ENCODE measurements at places on chromosomes 1 and 21.

DNA sequence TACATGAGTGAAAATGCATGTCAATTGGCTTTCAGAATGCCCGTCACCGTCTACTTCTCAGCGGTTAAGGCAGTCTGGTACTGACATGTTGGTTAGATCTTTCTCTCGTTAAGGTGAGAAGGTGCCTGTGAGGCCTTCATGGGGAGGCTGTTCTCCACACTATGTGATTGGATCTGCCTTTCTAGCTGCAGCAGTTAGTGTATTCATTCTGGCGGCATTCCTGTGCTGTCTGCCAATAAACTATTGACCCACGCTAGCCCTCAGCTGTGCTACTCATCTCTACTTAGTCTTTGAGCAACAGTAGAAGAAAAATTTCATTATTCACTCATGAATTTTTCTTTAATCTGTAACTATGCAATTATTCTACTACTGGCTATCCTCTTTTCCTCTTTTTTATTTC, 32.0 kb downstream of the CCSAP start:
- DNase-seq: no peak

- no peak for DNase-seq
These were observed 1.4 kb downstream of the ESRRG start for GRCh38 chr1:216721863-216722262.

DNA sequence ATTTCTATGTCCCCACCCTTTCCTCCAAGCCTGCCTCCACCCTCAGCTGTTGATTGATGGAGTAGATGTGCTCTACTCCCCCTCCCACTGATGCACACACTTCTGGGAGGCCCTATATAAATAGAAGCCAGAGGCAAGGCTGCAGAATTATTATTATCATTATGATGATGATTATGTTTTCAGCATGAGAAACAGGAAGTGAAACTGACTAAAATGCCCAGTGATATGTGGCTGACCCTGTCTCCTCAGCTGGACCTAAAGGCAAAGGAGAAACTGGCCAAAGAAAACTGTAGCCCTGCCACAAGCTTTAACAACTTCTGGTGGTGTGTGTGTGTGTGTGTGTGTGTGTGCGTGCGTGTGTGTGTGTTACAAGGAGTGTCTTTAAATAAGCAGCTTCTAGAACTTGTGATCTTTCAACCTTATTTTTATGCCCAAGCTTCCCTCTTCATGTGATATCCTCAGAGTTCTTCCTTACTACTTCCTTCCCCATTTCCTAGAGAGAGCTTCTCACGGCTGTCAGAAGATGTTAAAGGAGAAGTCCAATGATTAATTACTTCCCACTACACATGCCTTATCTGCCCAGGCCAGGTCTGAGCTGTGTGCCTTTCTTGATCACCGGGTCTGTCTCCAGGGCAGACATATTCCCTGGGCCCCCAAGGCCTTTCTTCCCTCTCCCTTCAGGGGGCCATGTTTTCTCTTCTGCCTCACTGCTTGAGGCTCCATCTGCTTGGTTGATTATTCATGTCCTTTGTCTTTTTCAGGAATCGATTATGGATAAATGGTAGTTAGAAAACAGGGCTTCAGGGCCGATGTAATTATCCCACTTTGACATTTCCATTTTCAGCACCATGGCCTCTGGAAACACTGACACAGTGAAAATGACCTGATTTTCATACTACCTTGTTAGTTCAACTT, 11.6 kb upstream of the MAPKAPK2 start:
- no peak for DNase-seq

DNA sequence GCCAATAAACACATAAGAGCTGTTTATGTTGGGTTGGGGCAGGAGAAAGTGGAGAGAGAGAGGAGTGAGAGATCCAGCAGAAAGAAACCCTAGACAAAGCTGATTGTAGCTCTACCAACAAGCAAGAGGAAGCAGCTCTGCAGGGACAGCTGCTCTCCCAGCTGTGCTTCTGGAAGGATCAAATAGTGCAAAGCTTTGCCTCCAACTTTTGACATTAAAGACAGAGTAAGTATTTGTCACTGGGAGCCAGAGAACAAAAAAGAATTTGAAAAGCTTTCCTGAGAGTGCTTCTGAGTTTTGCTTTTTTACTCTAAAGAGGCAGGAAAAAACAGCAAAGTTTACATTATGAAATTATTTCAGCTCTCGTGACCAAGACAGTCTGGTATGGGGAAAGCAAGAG, 28.5 kb upstream of the C1orf198 start:
- DNase-seq: no peak

- DNase-seq: no peak
These were observed 57.2 kb downstream of the EDN2 start for GRCh38 chr1:41427122-41427913.

- no peak for DNase-seq
These were observed 82.1 kb downstream of the VPS26C start for GRCh38 chr21:37184784-37185593.

- DNase-seq: no peak
These were observed 87.4 kb downstream of the CRB1 start for GRCh38 chr1:197355248-197355995.

DNA sequence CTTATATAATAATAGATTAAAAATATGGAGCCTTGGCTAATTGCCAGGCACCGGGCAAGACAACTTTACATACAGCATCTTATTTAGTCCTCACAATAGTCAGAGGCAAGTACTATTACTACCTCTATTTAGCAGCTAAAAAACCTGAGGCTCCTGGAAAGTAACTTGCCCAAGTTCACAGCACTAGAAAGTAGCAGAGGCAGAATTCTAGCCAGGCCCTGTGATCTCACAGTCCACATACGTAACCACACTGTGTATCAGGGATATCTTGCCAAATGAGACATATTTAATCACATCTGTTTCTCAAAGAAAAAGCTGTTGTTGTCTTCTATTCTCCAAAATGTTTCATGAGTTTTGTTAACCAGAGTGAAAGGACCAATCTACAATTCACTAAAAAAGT, 378.5 kb downstream of the PLPP3 start:
- no peak for DNase-seq

- no peak for DNase-seq
These were observed 28.4 kb downstream of the LMX1A start for GRCh38 chr1:165328136-165328535.

DNA sequence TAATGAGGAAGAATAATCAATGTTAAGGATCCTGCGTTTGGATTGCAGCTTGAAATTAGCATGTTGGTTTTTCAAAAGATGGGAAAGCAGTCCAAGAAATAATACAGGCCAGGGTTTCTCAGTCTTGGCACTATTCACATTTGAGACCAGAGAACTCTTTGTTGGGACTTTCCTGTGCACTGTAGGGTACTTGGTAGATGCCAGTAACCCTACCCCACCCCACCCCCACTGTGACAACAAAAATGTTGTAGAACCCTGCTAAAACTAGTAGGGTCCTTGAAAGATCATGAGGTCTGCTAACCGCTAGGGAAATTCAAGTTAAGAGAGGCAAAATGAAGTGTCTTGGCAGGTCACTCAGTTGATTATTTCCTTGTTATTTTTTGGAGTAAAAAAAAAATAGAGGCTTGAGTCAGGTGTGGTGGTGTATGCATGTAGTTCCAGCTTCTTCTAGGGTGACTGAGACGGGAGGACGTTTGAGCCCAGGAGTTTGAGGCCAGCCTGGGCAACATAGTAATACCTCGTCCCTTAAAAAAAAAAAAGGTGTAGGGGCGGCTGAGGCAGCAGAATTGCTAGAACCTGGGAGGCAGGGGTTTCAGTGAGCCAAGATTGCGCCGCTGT, 53.3 kb downstream of the SPEN start:
- no peak for DNase-seq

DNA sequence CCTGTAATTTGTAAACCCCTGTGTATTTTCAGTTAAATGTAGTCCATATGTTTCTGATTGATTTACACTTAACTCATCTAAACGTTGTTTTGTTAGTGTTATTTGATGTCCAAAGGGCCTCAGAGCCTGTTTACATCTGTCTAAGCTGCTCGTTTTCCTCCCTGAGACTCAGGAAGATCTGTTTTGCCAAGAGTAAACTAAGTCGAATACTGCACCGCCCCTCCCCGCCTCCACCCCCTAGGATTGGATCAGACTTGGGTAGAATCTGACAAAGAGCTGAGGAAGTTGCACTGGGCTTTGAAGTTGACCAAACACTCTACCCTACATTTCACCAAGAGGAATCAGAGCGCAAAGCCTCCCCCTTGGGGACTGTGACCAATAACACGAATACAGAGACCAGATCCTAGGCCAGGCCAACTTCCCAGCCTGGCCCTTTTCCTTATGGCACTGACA, 206.9 kb upstream of the LMO4 start:
- no peak for DNase-seq

DNA sequence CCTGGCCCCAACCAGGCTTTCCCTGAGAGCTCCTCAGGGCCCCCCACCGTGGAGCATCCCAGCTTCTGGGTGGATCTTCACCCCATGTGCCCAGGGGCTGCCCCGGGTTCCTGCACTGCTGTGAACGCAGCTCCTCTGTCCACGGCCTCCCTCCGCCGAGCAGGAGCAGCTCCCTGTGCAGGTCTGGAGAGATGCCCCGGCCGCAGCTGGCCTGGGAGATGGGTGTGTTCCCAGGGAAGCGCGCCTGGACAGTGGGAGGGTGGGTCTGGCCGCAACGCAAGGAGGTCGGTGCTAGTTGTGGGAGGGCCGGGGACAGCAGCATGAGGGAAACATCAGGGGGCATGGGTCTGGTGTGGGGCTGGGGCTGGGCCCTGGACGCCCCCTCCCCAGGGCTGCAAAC, 71.3 kb downstream of the MORN1 start:
- DNase-seq: no peak

GRCh38 chr1:237353918-237354317, 311.9 kb downstream of the RYR2 start:
- DNase-seq: no peak

DNA sequence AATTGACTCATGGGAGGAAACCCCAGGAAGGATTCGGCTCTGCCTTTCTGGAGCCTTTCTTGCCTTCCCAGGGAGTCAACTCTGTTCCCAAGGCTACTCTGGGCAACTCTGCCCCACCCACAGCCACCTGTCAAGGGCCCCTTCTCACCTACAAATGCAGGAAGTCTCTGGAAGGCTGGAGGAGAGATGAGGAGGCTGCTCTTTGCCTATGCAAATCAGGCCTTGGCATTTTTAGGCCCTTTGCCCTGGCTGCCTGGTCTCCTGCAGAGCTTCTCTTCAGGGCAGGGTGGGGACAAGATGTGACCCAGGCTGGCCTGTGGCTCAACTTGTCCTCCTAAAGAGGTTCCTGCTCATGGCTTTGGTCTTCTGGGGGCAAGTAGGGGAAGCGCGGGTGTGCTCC, 5.4 kb downstream of the SLC6A9 start:
- no peak for DNase-seq

GRCh38 chr1:67590329-67590728, 94.7 kb upstream of the GADD45A start:
- no peak for DNase-seq

GRCh38 chr1:53293123-53293522, 34.7 kb downstream of the LRP8 start:
- DNase-seq: no peak

GRCh38 chr1:111734426-111734825, 4.8 kb downstream of the INKA2 start:
- no peak for DNase-seq

GRCh38 chr1:175935566-175936115, 192.2 kb upstream of the TNR start:
- no peak for DNase-seq

Data from ACHN (cell line).